ENCODE measurements at places on chromosomes 13 and 19. TPM values are rescaled to one million over a fixed set of nuclear protein-coding genes. Genes with fewer than 3 reads are reported as not detected.

Gene SGCG
- 0.34 TPM for total RNA-seq

Gene DNMT1
- 119 TPM for total RNA-seq

Gene ZNF784
- total RNA-seq = 1.9 TPM

Gene ZNF234
- total RNA-seq = 2.4 TPM

Gene TEX101
- not detected for total RNA-seq

Gene GIPC3
- 0.17 TPM for total RNA-seq

Gene F7
- total RNA-seq = not detected

Gene PSG7
- not detected for total RNA-seq

Gene IFNL1
- not detected for total RNA-seq

Gene CPAMD8
- total RNA-seq = 0.45 TPM

Gene SGTA
- total RNA-seq = 81.3 TPM

Gene ELSPBP1
- not detected for total RNA-seq

Gene ZNF442
- 1.0 TPM for total RNA-seq

Gene MCEMP1
- not detected for total RNA-seq

Gene LPAR2
- total RNA-seq = 3.9 TPM

Gene DIRAS1
- total RNA-seq = 0.34 TPM

Gene RASIP1
- 8.3 TPM for total RNA-seq

Gene ERF
- total RNA-seq = 47.0 TPM
